ENCODE measurements at places on chromosomes 1 and 21.

DNA sequence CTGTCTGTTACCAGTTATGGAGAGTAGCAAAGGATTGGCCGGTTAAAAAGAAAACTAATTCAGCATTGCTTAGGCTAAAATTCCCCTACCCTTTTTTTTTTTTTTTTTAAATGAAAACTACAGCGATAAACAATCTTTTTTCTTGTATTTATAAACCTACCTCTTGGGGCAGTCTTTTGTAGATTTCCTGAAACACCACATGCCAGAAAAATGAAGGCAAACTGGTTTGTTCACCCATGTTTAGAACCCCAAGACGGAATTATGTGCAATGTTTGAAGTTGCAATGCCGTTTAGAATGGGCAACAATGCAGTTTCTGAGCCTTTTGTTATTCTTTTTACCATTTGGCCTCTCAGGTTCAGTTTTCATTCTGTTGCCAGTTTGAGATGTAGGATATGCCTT, 59.1 kb downstream of the PRDM2 start:
- no peak for DNase-seq

DNA sequence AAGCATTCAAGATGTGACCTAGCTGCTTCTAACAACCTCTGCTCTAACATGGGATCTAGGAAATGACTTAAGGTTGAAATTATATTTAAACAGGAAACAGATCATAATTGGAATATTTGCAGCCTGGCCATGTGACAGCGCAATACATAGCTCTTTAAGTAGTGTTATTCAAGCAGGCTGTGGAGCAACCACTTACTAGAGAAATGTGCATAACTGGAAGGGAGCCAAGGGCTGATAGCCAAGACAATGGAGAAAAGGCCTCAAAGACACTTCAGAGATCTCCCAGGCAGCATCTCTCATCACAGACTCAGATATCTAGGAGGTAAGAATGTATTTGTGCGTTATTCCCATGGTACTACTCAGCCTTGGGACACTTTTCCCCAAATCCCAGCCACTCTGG, 823.0 kb upstream of the PRMT6 start:
- DNase-seq: peak; percentile 71

- DNase-seq: no peak
These were observed 11.3 kb upstream of the MRPL55 start for GRCh38 chr1:228120351-228120750.

GRCh38 chr1:111499026-111499785, 4.2 kb downstream of the ADORA3 start:
- no peak for DNase-seq

- DNase-seq: peak; percentile 51
These were observed 4.4 kb upstream of the LGR6 start for GRCh38 chr1:202189001-202189790.

Data from fibroblast of skin of right biceps (primary cell).